ENCODE measurements at places on chromosomes 1 and 21.

DNA sequence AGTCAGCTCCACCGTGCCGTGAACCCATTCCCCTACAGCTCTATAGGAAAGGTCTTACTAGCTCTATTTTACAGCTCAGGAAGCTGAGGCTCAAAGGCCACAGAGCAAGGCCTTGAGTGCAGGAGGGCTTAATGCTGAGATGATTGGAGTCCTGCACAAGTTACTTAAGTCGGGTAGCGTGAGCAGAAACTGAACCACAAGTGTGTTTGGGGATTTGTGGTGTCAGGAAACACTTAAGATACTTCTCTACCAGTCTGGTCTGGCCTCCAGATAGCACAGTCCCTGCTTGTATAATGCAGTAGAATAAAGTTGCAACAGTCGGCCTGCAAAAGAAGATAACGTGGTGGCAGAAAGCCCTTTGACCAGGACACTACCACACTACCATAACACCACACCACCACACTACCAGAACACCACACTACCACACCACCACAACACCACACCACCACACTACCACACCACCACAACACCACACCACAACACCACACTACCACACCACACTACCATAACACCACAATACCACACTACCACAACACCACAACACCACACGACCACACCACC, 118.1 kb downstream of the SPSB1 start:
- no peak for DNase-seq

- DNase-seq: no peak
These were observed 30.8 kb upstream of the GLIS1 start for GRCh38 chr1:53769780-53770179.

GRCh38 chr21:20418353-20418752, 579.9 kb upstream of the NCAM2 start:
- no peak for DNase-seq

GRCh38 chr1:183138301-183138700, 47.8 kb upstream of the LAMC2 start:
- no peak for DNase-seq

DNA sequence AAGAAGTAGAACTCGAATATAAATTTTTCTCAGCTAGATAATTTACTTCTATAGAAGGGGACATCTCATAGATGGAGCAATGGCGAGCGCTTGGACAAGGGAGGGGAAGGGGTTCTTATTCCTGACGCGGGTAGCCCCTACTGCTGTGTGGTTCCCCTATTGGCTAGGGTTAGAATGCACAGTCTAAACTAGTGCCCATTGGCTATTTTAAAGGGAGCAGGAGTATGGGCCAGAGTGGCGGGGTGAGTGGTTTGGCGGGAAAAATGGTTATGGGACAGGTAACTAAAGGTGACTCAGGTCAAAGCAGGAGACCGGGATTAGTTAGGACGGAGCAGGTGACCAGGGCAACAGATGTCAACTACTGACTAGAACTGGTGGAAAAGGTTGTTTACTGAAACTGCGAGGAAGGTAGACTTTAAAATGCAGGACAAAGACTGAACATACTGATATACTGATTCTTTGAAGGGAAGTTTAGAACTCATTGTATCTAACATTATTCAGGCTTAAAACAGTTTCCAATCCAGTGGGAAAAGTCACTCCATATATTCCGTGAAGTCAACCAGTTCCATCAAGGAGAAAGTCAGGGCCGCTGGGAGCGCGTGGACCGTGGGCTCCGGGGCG, 940 bp upstream of the ATAD3A start:
- no peak for DNase-seq

GRCh38 chr1:202264300-202264699, 70.7 kb downstream of the LGR6 start:
- no peak for DNase-seq

DNA sequence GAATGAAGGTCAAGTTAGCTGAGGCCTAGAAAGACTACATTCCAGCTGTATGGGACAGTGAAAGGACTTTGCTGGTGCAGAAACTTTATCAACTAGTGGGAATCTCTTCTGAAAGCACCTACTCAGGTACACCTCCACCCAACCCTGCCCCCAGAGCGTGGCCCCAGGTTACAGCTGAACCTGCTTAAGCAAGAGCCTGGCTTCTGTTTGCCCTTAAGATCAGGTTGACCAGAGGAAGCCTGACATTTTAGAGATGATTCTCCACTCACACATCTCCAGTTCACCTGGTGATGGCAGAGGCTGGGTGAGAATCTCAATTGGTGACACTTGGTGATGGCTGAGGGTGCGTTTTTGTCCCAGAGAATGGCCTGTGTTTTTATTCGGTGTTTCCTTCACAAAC, 24.0 kb downstream of the ELAPOR1 start:
- DNase-seq: no peak

GRCh38 chr1:12457771-12458170, 160.2 kb downstream of the DHRS3 start:
- DNase-seq: no peak

- DNase-seq: no peak
These were observed 357.1 kb downstream of the DISC1 start for GRCh38 chr1:231983588-231984193.
